Pancreas (tissue), 10 donors: ENCODE measurements at places on chromosomes 7 and 10.

DNA sequence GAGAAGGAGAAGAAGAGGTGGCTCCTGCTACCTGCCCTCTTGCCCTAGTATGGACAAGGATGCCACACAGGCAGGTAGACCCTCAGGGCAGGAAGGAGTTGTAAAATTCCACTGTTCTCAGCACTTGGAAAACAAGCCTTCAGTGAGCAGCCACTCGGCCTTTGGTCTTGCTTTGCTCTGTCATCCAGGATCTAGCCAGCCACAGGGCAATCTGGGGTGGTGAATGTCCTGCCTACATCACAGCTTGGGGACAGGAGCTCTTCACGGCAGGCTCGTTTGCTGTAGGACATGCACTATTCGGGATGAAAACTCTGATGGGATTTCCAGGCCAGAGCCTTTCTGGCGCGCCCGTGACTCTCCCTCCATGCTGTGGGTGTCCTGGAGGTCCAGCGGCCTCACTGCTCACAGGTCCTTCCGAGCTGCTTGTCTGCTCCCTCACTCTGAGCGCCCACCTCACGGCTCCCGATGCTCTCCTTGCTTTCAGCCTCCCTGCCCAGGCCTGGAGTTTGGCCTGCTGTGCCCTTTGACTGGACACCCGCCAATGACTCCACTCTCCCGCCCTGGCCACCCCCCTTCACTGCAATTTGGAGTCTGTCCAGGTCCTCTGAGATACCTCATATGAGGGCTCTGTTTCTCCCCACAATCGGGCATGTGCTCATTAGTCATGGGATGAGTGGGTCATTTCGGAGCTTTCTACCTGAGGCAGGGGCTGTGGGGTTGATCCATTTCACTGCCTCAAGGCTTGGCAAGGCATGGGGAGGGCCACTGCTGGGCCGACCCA lies 227.2 kb upstream of the GRB10 start:
- no peak for DNase-seq
- H3K27me3 ChIP-seq = no peaks in the 10 kb centered on the region
- H3K36me3 ChIP-seq = no peaks in the 10 kb centered on the region
- H3K27ac ChIP-seq = no peak overlapping the region
- H3K4me3 ChIP-seq = no peak overlapping the region

DNA sequence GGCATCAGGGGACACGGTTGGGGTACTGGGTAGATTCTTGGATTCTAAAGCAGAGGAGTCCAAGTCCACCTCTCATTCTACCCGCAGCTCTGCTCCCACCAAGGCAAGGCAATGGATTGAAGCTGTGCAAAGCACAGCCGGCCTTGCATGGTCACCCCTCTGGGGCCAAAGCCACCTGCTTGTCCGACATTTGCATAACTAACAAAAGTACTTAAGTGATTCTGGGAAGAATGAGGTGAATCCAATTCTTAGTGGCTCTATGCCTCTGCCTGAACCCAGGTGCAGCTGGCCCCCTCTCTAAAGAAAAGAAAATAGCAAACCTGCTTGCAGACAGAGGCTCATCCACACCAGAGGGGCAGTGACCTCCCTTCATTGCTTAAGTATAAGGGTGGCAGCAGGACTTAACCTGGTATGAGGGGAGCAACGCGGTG lies 10.7 kb upstream of the COBL start:
- H3K4me1 ChIP-seq = peaks cover 10% of the 10 kb centered on the region
- no peak overlapping the region for H3K4me3 ChIP-seq
- DNase-seq = no peak
- no peak overlapping the region for H3K27ac ChIP-seq
- no peaks in the 10 kb centered on the region for H3K36me3 ChIP-seq

DNA sequence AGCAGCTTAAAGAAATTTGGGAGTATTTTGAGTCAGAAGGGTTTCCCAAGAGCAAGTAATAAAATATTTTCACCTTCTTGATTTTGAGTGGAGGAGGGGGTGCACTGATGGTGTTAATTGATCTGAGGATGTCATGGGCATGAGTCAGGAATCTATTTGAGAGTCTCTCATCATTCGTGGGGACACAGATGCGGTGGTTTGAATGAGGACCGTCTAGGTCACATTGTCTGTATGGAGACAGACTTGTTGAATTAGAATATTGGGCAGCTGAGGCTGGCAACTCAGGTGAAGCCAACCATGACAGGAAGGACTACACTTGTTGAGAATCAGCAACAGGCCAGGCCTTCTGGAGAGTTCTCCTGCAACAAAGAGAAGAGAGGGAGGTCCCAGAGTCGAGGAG lies 127.0 kb downstream of the INSYN2A start:
- H3K4me3 ChIP-seq = no peak overlapping the region
- H3K27ac ChIP-seq = no peak overlapping the region
- no peak for DNase-seq
- H3K36me3 ChIP-seq = no peaks in the 10 kb centered on the region
- H3K4me1 ChIP-seq = no peaks in the 10 kb centered on the region
- no peaks in the 10 kb centered on the region for H3K27me3 ChIP-seq

GRCh38 chr7:130266258-130266960 lies at the start of gene CPA2:
CPA2 (plus strand) TSS chr7:130266863; CDS start chr7:130266882, 19 bp downstream.
- no peak for DNase-seq
- H3K4me3 ChIP-seq = peak within 1 kb of the TSS; percentile 49
- peaks cover 8% of the 10 kb centered on the region for H3K4me1 ChIP-seq
- H3K36me3 ChIP-seq = peaks cover 16% of the 10 kb centered on the region

DNA sequence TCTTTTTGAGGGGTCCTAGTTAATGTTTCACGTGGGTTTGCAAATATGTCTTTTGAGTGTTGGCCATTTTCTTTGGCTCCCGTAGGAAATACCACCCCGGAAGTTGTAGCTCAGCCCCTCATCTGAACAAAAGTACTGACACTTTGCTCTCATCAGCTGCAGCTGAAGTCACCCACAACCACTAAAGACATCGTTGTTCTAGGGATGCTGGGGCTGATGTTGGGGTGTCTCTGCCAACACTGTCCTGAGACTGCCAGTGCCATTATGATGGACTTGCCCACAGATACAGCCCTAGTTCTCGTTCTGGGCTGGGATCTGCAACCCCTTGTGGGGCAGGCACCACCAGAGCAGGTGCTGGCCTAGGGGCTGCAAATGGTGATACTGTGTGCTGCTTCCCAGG lies 82.6 kb upstream of the ARHGAP21 start:
- no peak overlapping the region for H3K4me3 ChIP-seq
- no peaks in the 10 kb centered on the region for H3K36me3 ChIP-seq
- H3K27ac ChIP-seq = no peak overlapping the region
- H3K4me1 ChIP-seq = no peaks in the 10 kb centered on the region
- no peak for DNase-seq

- peaks cover 4% of the 10 kb centered on the region for H3K36me3 ChIP-seq
- H3K4me1 ChIP-seq = peaks cover 13% of the 10 kb centered on the region
- no peak overlapping the region for H3K27ac ChIP-seq
- H3K27me3 ChIP-seq = no peaks in the 10 kb centered on the region
Measured at GRCh38 chr10:114855776-114856543, 34.4 kb downstream of the FHIP2A start.

- H3K27me3 ChIP-seq = no peaks in the 10 kb centered on the region
- no peak for DNase-seq
- no peaks in the 10 kb centered on the region for H3K4me1 ChIP-seq
- H3K4me3 ChIP-seq = no peak overlapping the region
Measured at GRCh38 chr7:15043931-15044330, 141.4 kb upstream of the DGKB start.

GRCh38 chr7:26372249-26372648 lies 80.6 kb downstream of the SNX10 start:
- no peaks in the 10 kb centered on the region for H3K36me3 ChIP-seq
- H3K4me3 ChIP-seq = no peak overlapping the region
- no peak overlapping the region for H3K27ac ChIP-seq
- no peaks in the 10 kb centered on the region for H3K27me3 ChIP-seq
- peaks cover 4% of the 10 kb centered on the region for H3K4me1 ChIP-seq
- no peak for DNase-seq

GRCh38 chr7:28483112-28483511 lies 70.8 kb downstream of the CREB5 start:
- no peak overlapping the region for H3K27ac ChIP-seq
- no peaks in the 10 kb centered on the region for H3K27me3 ChIP-seq
- H3K36me3 ChIP-seq = no peaks in the 10 kb centered on the region
- DNase-seq = no peak
- no peaks in the 10 kb centered on the region for H3K4me1 ChIP-seq

- H3K4me3 ChIP-seq = no peak overlapping the region
- H3K27me3 ChIP-seq = no peaks in the 10 kb centered on the region
- no peaks in the 10 kb centered on the region for H3K36me3 ChIP-seq
- DNase-seq = peak; percentile 70
- no peaks in the 10 kb centered on the region for H3K4me1 ChIP-seq
- no peak overlapping the region for H3K27ac ChIP-seq
Measured at GRCh38 chr7:55415173-55415778, 50.1 kb downstream of the LANCL2 start.

GRCh38 chr10:1520909-1521565 lies 216.3 kb downstream of the ADARB2 start:
- no peaks in the 10 kb centered on the region for H3K27me3 ChIP-seq
- H3K4me1 ChIP-seq = no peaks in the 10 kb centered on the region
- no peak overlapping the region for H3K4me3 ChIP-seq
- H3K36me3 ChIP-seq = no peaks in the 10 kb centered on the region
- no peak for DNase-seq

DNA sequence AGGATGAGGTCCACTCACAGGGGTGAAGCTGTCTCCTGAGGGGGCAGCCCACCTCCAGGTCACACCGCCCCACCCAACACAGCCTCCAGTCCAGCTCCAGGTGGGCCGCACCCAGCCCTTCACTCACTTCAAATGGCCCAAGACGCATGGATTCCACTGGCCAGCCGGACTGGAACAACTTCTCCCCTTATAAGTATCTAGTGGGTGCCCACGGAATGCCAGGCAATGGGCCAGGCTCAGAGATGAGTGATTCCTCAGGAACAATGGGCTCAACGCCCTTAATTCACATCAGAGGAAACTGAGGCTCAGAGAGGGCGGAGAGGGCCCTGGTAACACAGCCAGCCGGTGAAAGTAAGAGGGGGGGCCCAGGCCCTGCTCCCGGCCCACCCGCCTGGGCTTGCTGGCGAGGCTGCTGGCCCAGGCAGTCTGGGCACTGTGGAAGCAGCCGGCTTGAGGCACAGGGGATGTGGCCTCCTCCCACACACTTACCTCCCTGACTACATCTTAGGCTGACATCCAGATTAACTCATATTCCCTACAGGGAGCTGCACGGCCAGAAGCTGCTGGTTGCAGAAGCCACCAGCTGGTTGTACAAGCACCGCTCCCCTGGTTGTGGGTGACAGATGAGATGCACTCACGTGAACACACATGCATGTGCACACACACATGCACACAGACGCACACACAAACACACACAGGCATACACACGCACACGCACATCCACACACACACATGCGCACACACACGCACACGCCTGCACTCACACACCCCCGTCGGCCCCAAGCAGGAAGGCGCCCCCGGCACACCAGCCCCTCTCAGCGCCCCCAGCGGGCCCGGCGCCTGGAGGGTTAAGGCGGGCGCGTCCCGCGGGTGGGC lies 1.0 kb upstream of the FAM20C start:
- peaks cover 5% of the 10 kb centered on the region for H3K4me1 ChIP-seq
- peak overlapping the region; percentile 77 for H3K4me3 ChIP-seq
- no peaks in the 10 kb centered on the region for H3K27me3 ChIP-seq
- peak overlapping the region; percentile 71 for H3K27ac ChIP-seq
- no peaks in the 10 kb centered on the region for H3K36me3 ChIP-seq

GRCh38 chr7:7505915-7506314 lies 29.8 kb downstream of the COL28A1 start:
- H3K27me3 ChIP-seq = no peaks in the 10 kb centered on the region
- H3K4me3 ChIP-seq = no peak overlapping the region
- no peaks in the 10 kb centered on the region for H3K4me1 ChIP-seq
- DNase-seq = no peak
- H3K36me3 ChIP-seq = no peaks in the 10 kb centered on the region

GRCh38 chr10:92076722-92077121 lies 153.2 kb downstream of the BTAF1 start:
- DNase-seq = no peak
- no peaks in the 10 kb centered on the region for H3K36me3 ChIP-seq
- no peak overlapping the region for H3K27ac ChIP-seq

DNA sequence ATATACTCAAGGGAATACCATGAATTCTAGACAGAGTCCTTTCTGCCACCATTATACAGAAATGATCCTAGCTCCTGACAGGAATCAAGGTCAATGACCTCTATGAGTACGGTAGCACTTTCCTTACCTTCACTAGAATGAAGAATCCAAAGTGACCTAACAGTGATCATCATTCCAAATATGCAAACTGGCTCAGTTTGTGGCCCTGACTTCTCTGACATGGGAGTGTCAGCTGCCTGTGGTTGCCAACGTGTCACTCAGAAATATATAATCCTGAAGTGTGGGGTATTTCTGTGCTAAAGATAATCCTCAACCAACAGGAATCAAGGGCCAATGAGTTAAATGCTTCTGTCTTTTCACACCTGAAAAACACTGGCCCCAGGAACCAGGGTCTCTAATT lies 45.7 kb downstream of the COPG2 start:
- no peaks in the 10 kb centered on the region for H3K27me3 ChIP-seq
- DNase-seq = no peak
- H3K36me3 ChIP-seq = no peaks in the 10 kb centered on the region
- H3K4me1 ChIP-seq = no peaks in the 10 kb centered on the region
- H3K4me3 ChIP-seq = no peak overlapping the region
